Amniotic stem cell (primary cell): ENCODE measurements at places on chromosomes 7 and 10.

GRCh38 chr7:111025006-111025405 is 65.9 kb upstream of the LRRN3 start:
- DNase-seq = no peak

DNA sequence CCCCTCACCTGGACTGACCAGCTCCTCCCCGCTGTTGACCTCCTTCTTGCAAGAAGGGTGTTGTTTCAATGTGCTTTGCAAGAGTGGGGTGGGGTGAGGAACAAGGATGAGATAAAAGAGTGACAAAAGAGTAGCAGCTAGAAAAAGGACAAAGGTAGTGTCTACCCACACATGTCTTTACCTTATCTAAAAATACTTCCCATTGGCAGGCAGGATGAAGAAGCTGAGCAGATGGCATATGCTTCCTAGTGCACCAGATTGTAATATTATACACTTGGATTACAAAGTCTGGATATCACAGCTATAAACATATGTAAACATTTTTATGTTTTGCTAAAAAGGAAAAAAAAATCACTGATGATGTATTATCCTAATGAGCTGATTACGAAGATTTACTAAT is 34.5 kb downstream of the CHN2 start:
- DNase-seq = no peak

DNA sequence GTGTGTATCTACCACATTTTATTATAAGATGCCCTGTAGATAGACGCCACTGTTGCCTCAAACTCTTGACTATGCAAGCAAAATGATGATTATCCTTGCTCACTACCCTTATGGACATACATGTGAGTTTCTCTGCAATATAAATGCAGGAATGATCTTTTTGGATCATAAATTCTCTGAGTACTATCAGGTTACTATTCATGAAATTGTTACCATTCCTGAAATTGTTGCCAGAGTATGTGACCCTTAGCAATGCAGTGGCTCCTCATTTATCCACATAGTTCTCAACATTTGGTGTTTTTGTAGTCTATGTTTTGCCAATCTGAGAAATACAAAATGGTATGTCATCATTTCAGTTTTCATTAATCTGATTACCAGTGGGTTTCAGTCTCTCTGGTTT is 166.2 kb upstream of the FAM3C start:
- DNase-seq = no peak

DNA sequence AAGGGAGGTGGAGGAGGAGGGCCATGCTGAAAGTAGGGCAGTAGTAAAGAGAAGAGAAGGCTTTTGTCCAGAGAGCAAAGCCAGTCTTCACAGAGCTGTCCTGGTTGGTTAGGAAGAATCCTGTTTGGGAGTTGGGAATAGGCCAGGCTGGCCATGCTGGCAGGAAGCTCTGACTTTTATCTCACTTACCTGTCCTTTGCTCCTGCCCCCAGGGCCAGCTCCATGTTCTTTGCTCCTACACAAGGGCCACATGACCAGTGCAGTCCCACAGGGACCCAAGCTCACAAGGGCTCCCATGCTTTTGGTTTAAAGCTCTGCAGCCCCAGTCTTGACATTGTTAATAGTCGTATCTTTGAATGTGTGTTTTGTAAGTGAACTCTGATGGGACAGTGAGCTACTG is 161.6 kb upstream of the KMT2E start:
- DNase-seq = no peak

- no peak for DNase-seq
Measured at GRCh38 chr7:24863626-24864025, 106.4 kb upstream of the GSDME start.

- DNase-seq = no peak
Measured at GRCh38 chr10:61943674-61944378, 42.3 kb downstream of the ARID5B start.

- DNase-seq = no peak
Measured at GRCh38 chr7:105638902-105639495, 57.7 kb upstream of the EFCAB10 start.

DNA sequence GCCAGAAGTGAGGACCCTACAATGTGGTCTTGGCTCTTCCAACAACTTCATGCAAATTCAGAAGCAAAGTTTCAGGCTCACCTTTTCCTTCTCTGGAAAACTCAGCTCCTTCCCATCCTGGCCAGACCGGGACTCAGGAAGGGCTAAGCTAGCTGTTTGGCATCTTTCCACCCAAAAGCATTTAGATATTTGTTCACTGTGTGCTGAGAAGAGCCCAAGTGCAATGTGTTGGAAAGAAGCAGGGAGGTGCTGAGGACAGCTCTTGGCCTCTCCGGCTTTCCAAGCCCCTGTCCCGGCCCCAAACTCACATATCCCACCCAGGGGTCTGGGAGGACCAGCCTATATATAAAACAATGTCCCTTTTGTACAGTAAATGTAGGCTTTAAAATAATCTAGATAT is 44.5 kb downstream of the MKI67 start:
- no peak for DNase-seq

- DNase-seq = no peak
Measured at GRCh38 chr10:64102264-64102633, 581.0 kb downstream of the REEP3 start.

DNA sequence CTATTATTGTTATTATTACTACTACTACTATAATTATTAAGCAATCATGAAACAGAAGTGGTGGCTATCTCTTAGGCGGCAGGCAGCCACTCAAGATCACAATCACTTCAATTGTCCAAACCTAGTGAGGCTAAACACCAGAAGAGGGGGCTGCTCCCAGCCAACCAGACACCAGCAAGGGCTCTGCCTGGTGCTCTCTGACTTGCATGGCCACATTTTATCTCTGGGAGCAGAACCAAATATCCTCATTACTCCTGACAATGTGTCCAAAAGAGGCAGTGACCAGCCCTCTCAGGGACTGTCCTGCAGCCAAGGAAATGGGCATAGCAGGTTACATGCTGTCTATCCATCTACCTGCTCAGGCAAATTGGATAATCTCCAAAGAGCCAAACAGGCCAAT is 187.4 kb upstream of the PDE1C start:
- DNase-seq = no peak
